Right ventricle myocardium inferior (tissue), 1 donor: ENCODE measurements at places on chromosomes 1 and 21. TPM values are rescaled to one million over a fixed set of nuclear protein-coding genes. Genes with fewer than 3 reads are reported as not detected.

Gene MYOG
- not detected for total RNA-seq

Gene LCE6A
- not detected for total RNA-seq

Gene FCMR
- 6.3 TPM for total RNA-seq

Gene ST7L
- 10.6 TPM for total RNA-seq

Gene CHI3L2
- 7.5 TPM for total RNA-seq

Gene ANKRD35
- total RNA-seq, result 1.1 TPM
